Right hindlimb (tissue), 1 donor: ENCODE measurements at places on chromosomes 13 and 19.

- no peak for DNase-seq
These were observed 24.4 kb upstream of the CACNA1A start for GRCh38 chr19:13530720-13531119.

GRCh38 chr19:29983568-29983967, 41.5 kb downstream of the URI1 start:
- DNase-seq = no peak

- DNase-seq = no peak
These were observed 30.9 kb downstream of the FAM216B start for GRCh38 chr13:42812316-42812715.

- DNase-seq = no peak
These were observed 13.9 kb downstream of the LILRA5 start for GRCh38 chr19:54299126-54299498.

DNA sequence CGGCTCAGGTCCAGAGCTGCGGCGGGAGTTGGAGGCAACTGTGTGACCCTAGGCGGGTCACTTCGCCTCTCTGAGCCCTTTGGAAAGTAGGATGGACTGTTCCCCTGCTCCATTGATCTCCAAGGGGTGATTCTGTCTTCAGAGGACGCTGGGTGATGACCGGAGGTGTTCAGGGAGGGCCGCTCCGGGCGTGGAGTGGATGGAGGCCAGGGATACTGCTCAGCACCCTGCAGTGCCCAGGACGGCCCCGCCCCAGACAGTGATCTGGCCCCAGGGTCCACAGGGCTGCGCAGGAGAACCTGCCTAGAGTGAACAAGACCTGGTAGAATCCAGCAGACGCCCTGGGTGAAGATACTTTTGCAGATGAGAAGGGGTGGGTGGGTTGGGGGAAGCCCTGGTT, 7.0 kb downstream of the NCLN start:
- no peak for DNase-seq

- DNase-seq = no peak
These were observed 23.9 kb upstream of the GAS6 start for GRCh38 chr13:113887700-113888201.

DNA sequence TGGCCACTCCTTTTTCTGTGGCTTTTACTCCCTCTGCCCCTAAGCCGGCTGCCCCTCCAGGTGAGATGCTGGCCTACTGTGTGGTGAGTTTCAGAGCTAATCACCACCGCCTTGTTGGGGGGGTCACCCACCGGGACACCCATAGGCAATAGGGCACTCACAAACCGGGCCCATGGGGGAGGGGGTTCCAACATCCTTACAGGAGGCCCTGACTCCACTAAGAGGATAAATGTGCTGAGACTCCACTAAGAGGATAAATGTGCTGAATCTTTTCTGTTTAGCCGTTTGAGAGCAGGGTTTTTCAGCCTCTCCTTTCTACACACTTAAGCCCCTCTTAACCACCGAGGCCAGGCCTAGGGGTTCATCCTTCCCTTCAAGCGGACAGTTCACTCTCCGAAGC, 73.7 kb downstream of the SLC15A1 start:
- no peak for DNase-seq

GRCh38 chr13:42176294-42176693, 95.7 kb upstream of the AKAP11 start:
- DNase-seq = no peak
